ENCODE measurements at places on chromosomes 16 and 17. TPM values are rescaled to one million over a fixed set of nuclear protein-coding genes. Genes with fewer than 3 reads are reported as not detected.
A peak's percentile ranks its signal among the peaks of the same experiment; 100 is the strongest.

The PDILT gene
- total RNA-seq = 2.4 TPM

GRCh38 chr16:82061861-82062525, 26.9 kb downstream of the HSD17B2 start:
- no peak for DNase-seq

The CWC25 gene
- total RNA-seq = 21.9 TPM

The CHRNB1 gene
- 10.4 TPM for total RNA-seq

GRCh38 chr16:4392382-4393239, 21.0 kb downstream of the VASN start:
- no peak for DNase-seq

- DNase-seq = no peak
These were observed 43.3 kb downstream of the RANBP10 start for GRCh38 chr16:67763066-67763465.

- DNase-seq = peak; percentile 70
These were observed 14.3 kb downstream of the PIEZO1 start for GRCh38 chr16:88770461-88771293.

DNA sequence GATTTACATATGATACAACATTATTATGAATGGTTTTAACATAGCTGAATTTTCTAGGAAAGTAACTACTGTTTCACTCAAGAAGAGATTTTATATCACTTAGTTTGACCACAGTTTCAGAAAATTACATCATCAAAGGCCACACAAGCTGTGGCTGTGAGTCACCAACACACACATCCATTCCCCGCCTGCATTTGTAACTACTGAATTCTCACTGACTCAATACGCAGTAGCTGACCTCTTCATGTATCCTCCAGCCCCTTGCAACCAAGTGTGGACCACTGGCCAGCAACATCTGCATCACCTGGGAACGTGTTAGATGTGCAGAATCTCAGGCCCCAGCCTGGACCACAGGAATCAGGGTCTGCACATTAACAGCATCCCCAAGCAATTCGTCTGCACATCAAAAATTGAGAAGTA, 197.6 kb downstream of the XYLT1 start:
- DNase-seq = no peak

The SPNS3 gene
- 0.50 TPM for total RNA-seq

- peak; percentile 35 for DNase-seq
These were observed 12.1 kb downstream of the CFDP1 start for GRCh38 chr16:75420987-75421819.

The AOC3 gene
- 57.7 TPM for total RNA-seq

GRCh38 chr17:81035521-81036196, 708 bp downstream of the BAIAP2 start:
- DNase-seq = no peak

DNA sequence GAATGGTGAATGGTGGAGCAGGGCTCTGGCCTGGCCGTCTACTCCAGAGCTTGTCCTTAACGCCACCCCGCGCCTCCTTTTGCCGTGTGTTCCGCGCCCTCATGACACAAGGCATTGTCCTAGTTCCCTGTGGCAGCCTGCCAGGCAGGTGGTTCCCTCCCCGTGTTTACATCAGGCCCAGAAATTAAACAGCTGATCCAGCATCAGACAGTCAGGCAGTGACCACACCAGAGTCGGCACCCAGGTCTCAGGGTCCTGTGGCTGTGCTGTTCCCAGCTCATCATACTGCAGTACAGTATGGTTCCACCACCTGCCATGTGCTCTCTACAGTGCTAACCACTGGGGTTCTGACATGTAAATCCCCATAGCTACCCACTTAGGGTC, 119.7 kb downstream of the RAB11FIP4 start:
- DNase-seq = no peak

DNA sequence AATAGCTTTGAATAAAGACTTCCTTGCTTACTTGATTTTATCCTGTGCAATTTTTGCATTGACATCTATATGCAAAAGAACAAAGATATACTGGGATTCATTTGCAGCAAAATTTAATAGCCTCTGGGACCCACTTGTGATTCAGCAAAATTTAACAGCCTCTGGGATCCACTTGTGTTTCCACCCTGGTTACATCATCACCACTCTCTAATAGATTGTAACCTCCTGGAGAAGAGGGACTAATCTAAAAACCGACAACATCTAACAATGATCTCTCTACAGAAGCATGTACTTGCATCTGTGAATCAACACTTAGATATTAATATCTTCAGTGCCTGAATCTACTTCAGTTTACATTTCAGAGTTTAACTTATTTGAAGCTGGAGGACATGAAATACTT, 202.0 kb upstream of the CPHXL start:
- no peak for DNase-seq
